ENCODE measurements at places on chromosomes 1 and 21.

DNA sequence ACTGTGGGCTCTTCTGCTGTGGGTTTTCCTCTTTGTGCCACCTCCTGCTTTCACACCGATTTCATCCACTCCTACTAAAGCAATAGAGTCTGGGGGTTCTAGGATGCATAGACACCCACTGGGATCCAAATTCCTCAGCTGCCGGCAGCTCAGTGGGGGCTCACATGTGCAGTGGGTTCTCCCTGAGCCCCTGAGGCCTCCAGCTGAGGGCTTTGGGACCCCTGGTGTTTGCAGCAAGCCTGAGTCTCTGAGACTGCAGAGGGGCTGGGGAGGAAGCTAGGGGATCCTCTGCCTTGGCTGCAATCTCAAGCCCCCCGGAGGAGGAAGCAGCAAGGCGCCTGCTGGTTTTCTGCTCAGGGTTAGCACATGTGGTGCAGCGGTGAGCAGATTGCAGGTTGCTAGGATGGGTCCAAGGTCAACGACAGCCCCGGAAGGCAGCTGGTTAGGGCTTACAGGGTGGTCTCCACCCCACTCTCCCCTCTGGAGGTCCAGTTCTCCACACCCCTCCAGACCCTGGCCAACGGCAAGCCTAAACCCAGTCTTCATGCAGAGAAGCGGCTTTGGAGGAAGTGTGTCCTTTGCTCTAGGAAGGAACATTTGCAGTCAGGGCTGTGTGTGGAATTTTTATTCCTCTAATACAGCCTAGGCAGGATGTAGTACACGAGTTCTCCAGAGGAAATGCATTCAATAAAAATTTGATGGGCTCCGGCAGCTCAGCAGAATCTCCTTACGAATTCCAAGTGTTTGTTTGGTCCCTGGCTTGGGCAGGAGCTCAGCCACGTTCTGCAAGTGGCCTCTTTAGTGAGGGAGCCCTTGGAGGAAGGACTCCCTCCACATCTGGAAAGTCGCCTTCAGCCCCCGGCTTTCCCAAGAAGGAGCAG, 269.1 kb upstream of the VAMP3 start:
- DNase-seq, result no peak

GRCh38 chr1:242886137-242886536, 361.6 kb upstream of the PLD5 start:
- DNase-seq, result no peak

GRCh38 chr1:12305377-12305776, 75.5 kb downstream of the VPS13D start:
- DNase-seq, result no peak

DNA sequence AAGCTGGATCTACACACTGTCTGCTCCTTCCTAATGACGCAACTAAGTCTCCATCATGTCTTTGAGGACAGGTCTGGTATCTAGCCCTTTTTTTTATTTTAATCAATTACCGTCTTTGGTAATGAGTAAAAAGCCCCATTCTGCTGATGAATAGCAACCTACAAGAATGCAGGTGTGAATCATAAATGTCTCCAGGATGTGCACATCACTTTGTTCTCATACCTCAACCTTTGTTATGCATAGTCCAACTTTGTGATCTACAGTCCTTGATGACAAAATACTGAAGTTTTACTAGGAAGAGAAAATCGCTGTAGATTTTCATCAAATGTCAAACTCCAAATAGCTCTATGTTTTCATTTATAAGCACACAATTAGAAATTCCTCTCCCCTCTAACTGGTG, 39.3 kb downstream of the PLPPR5 start:
- DNase-seq, result no peak

DNA sequence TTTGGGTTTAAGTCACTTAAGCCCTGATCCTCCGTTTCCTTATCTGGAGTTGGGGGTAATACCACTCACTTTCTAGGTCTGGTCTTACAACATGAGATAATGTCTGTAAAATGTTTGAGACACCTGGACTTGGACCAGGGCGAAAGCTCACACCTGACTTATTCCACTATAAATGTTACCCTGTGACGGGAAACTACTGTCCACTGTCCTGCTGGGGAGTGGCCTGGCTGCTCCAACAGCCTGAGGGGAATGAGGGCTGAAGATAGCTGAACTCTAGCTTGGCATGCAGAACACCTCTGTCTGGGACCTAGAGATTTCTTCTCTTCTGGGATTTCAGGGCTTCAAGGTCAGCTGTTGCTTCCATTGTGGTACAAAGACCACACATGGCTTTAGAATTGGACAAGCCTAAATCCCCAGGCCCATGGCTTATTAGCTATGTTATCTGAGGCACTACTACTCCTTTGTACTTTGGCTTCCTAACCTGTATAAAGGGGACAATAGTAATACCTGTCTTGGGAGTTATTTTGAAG, 9.5 kb upstream of the A3GALT2 start:
- DNase-seq, result no peak

- DNase-seq, result peak; percentile 0
Observed at GRCh38 chr21:30194701-30195299, 21.1 kb downstream of the CLDN8 start.

- DNase-seq, result no peak
Observed at GRCh38 chr1:101013776-101014175, 11.8 kb downstream of the DPH5 start.

- DNase-seq, result no peak
Observed at GRCh38 chr1:69126796-69127195, 440.9 kb upstream of the LRRC7 start.

- no peak for DNase-seq
Observed at GRCh38 chr1:54826226-54826816, 25.2 kb upstream of the TTC22 start.

DNA sequence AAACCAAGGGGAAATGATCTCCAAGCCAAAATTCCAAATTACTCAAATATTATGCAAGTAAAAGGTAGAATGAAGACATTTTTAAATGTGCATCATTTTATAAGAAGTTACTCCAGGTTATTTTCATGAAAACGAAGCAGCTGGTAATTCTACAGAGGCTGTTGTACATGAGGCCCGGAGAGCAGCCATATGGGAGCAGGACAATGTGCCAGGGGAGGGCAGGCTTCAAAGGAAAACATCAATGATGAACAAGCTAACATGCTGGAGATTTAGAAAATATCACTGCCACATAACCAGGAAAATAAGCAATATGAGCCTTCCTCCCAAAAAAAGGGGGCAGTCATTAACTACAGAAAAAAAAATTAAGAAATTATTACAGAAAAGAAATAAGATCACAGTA, 109.1 kb downstream of the TIAM1 start:
- DNase-seq, result no peak

DNA sequence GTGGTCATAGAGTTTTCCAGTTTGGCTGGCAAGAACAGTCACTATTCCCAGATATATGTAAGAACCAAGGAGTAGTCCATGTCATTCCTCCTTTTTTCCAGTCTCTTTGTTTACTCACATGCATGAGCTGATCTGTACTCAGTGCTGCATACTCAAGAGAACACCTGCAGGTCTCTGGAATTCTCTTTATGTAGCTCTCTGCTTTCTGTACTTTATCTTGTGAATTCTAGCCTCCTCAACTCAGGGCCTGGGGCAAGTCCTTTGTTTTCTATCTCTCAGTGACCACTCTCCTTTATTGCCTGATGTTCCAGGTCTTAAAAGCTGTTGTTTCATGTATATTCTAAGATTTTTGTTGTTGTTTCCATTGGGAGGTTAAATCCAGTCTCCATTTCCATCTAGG, 478.9 kb downstream of the DPYD start:
- DNase-seq, result no peak

DNA sequence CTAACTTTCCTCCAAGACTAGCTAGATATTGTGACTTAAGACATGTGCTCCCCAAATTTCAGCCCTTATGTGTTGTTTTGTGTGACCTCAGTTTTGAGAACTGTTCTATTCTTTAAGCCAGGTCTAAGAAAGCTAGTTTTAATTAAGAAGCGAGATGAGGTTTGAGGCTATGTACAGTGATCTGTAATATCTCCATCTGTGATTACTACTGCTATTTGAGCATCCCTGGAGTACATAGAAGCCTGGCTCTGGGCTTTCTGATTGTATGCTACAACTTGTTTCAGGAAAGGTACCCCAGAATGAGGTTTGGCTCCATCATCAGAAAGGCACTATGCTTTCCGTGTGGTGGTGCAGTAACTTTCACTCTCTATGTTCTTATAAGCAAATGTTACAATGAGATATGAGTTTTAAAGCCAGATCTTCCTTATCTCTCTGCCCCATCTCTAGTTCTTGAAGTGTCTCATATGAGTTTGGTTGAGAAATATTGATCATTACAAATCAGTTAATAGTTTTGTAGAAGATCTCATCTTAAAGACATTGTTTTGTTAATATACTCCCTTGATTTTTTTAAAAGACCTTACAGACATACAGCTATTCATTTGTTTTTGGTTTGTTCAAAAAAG, 605 bp downstream of the RGS4 start:
- DNase-seq, result no peak

- no peak for DNase-seq
Observed at GRCh38 chr1:79113836-79114235, 107.3 kb upstream of the ADGRL4 start.

GRCh38 chr1:201042779-201043461, 19.4 kb upstream of the KIF21B start:
- DNase-seq, result no peak

- peak; percentile 38 for DNase-seq
Observed at GRCh38 chr1:158035976-158036583, 42.6 kb downstream of the KIRREL1 start.

- no peak for DNase-seq
Observed at GRCh38 chr1:227323171-227323966, 5.1 kb upstream of the CDC42BPA start.

GRCh38 chr1:39293375-39294070, 89.0 kb downstream of the MACF1 start:
- no peak for DNase-seq

GRCh38 chr1:98053471-98054366, 132.9 kb upstream of the DPYD start:
- no peak for DNase-seq

DNA sequence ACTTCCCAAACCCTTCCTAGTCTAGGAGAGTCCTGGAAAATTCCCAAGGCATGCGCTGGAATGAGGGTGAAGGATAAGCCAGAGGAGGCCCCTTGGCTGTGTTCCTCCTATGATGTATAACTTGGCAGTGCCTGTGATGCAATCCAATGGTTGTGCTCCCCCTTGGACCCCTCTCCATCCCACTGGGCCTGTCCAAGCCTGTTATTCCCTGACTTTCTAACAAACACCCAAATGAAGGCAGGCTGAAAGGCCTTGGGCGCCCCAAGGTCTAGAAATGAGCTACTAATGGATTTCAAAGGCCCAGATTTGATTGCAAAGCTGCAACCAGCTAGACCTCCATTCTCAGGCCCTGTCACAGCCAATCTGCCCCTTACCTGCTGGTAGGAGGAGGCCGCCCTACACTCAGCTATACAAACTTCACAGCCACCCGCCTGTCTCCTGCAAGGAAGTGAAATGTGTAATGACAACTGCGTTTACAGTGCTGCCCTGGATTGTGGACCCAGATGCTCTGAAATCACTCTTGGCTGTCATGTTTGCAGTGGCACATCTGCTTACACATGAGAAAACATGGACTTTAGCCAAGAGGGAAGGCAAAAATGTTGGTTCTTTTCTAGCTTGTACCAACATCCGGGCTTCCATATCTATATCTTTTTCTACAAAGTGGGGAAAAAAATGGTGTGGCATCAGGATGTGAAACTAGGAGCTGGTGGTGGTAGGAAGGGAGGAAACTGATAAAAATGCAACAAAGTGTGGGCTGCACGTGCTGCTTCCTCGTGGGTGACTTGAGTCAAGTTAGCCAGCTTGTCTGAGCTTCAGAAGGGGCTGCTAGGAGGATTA, 130.4 kb downstream of the TRABD2B start:
- no peak for DNase-seq

- no peak for DNase-seq
Observed at GRCh38 chr1:228158151-228159007, 7.2 kb upstream of the IBA57 start.

Data from SW 1271 (cell line).